ENCODE measurements at places on chromosomes 4 and X.

DNA sequence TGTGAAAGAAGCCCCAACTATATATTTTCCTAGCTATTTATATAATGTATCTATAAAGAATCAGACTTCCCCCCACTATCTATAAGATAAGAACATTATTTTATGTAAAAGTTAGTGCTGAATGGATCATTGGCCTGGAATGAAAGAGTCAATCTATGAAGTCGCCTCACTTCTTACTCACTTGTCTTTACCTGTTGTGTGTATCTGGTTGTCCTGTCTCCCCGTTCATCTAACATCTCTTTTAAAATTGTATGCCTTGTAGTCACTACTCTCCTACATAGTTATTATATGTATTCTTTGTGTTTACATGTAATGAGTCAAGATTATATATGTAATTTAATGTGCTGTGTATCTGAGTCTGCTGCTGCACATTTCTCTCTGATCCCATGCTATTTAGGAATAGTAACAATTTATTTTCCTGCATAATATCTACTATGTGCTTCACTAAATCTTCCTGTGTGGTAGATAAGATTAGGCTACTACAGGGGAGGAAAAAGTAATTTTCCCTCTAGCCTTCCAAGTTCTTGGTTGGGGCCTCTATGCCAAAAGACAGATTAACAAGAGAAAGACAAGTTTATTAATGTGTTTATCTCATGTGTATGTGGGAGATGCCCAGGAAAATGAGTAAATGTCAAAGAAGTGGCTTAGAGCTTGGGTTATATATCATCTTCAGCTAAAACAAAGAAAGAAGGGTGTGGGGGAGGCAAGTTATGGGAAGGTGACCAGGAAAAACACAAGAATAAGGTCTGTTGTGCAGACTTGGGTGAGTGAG lies 77.6 kb upstream of the FRMPD4 start:
- no peak for DNase-seq

DNA sequence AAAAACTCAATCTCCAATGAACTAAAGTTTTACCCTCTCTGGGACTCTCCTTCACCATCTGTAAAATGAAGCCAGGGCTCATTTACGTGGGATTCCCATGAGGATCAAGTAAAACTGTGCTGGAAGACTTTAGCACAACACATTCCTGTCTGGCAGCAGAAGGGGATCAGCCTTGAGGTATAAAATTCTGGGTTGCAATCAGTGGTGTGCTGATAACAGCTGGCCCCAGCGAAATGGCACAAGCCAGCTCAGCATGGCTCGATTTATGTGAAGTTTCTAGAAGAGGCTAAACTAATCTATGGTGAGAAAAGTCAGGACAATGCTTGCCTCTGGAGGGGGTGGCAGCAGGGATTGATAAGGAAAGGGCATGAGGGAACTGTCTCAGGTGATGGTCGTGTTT lies 28.4 kb downstream of the ZNF630 start:
- DNase-seq: no peak

DNA sequence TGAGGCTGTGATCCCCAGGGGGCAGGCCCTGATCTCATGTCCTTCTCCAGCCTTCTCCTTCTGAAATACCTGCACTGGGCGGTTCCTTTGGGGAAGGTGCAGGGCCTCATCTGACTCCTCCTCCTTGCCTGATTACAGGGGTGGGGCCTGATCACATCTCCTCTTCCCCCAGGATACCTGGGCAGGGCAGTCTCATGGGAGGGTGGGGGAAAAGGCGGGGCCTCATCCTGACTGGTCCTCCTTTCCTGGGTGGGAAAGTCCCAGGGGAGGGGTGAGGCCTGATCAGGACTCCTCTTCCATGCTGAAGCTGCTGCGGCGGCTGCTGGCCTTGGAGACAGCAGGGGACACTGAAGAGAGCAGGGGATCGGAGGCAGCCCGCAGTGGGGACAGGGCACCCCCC lies 13.3 kb downstream of the TFE3 start:
- no peak for DNase-seq

DNA sequence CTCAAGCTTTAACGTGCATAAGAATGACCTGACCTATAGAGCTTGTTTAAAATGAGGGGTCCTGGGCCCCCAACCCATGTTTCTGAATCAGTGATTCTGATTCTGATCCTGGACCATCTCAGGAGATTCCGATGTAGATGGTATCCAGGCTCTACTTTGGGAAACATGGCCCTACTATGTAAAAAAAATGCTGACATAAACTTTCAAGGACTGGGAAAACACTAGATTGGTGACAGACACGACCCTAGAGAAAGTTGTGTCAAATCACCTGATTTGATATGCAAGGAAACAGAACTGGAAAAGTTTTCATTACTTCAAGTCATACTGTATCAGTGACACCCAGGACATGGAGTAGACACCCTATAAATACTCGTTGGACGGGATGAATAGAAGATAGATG lies 328.5 kb downstream of the HNRNPD start:
- no peak for DNase-seq

DNA sequence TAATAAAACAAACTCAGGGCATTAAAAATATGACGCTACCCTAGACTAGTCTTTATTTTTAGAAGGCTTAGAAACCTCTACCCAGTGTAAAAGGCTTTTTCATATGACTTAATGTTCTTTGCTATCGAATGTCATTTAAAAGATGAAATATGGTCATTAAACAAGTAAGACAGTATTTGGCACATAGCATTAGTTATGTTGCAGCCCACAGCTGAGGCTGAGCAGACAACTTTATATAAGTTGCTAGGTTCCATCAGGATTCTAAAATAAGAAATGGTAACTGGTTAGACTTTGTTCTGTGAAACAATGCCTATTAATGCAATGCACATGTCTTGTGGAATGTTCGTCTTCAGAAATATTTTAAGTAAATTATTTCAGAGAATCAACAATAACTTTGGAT lies 10.4 kb upstream of the PRSS12 start:
- no peak for DNase-seq

Measured in D721Med (cell line).